ENCODE measurements at places on chromosomes 6 and 20.
A peak's percentile ranks its signal among the peaks of the same experiment; 100 is the strongest.

DNA sequence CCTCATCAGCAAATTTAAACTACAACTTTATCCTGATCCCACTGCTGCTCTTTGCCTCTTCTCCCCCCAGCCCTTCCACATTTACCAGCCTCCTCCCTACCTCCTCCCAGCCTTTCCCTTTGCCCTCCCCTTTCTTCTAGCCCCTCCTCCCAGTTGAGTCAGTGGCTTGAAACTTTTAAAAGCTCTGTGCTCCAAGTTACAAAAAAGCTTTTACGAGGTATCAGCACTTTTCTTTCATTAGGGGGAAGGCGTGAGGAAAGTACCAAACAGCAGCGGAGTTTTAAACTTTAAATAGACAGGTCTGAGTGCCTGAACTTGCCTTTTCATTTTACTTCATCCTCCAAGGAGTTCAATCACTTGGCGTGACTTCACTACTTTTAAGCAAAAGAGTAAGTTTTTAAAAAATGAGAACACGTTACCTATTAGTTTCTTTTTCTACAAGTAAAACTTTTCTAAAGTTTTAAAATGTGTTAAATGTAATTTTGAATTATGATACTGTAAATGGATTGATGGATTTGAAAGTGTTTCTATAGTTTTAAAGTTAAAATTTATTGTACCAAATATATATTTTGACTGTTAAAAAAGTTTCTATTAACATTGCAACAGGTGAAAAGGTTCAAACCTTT is at the start of gene GJA1:
Gene GJA1 (plus strand): TSS at position 203 of the 626 bp plus-strand sequence. CDS start 11,202 bp downstream, outside the sequence.
- DNase-seq, result peak; percentile 9

DNA sequence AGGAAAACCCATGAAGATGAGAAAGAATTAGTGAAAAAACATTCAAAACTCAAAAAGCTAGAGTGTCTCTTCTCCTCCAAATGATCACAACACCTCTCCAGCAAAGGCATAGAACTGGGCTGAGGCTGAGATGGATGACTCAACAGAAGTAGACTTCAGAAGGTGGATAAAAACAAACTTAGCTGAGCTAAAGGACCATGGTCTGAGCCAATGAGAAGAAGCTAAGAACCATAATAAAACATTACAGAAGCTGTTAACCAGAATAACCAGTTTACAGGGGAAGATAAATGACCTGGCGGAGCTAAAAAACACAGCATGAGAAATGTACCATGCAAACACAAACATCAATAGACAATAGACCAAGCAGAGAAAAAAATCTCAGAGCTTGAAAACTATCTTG is 904.1 kb upstream of the MANEA start:
- no peak for DNase-seq

- DNase-seq, result no peak
Observed at GRCh38 chr6:8243475-8243874, 141.1 kb upstream of the EEF1E1 start.

DNA sequence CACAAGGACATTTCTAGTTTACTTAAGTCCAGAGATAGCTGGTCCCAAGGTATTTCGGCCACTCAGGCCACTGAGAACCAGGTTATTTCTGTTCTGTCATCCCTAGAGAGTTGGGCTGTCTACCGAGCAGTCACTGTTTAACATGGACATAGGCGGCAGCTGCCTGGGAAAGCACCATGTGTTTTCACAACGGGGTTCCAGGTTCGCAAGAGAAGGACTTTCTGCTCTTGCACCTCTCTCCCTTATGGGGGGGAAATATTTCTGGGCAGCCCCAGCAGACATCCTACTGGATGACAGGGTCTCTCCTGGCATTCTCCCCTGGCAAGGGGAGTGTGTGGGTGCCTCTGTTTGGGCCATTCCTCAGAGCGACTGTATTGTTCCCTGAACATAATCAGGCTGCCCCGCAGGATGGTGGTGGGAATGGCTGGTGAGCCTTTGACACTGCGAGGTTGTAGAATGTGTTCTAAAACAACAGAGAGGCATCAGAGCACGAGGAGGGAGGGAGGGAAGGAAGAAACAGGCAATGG is 64.4 kb upstream of the DUSP22 start:
- DNase-seq, result no peak

DNA sequence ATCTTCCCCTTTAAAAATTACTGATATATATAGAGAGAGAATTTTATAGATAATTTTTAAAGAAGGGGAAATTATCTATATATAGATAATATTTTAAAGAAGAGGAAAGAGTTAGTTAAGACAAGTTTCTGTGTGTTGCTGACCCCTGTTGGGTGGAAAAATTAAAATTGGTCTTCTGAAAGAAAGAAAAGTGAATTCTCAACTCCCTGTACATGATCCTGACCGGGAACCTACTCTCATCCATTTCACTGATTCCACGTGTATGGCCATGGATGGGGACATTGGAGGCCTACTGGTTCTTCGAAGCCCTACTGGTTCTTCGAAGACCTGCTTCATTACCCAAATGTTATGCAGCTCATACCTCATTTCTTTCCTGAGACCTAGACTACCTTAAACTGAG is 53.0 kb upstream of the TCF21 start:
- no peak for DNase-seq

DNA sequence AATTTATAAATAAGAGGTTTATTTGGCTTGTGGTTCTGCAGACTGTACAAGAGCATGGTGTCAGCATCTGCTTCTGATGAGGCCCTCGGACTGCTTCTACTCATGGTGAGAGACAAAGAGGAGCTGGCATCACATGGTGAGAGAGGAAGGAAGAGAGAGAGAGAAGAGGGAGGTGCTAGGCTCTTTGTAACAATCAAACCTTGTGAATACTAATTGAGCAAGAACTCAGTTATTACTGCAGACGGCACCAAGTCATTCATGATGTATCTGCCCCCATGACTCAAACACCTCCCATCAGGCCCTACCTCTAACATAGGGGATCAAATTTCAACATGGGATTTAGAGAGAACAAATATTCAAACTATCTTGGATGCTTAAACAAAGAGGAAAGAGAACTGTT is 6.3 kb upstream of the SIRPG start:
- DNase-seq, result no peak

DNA sequence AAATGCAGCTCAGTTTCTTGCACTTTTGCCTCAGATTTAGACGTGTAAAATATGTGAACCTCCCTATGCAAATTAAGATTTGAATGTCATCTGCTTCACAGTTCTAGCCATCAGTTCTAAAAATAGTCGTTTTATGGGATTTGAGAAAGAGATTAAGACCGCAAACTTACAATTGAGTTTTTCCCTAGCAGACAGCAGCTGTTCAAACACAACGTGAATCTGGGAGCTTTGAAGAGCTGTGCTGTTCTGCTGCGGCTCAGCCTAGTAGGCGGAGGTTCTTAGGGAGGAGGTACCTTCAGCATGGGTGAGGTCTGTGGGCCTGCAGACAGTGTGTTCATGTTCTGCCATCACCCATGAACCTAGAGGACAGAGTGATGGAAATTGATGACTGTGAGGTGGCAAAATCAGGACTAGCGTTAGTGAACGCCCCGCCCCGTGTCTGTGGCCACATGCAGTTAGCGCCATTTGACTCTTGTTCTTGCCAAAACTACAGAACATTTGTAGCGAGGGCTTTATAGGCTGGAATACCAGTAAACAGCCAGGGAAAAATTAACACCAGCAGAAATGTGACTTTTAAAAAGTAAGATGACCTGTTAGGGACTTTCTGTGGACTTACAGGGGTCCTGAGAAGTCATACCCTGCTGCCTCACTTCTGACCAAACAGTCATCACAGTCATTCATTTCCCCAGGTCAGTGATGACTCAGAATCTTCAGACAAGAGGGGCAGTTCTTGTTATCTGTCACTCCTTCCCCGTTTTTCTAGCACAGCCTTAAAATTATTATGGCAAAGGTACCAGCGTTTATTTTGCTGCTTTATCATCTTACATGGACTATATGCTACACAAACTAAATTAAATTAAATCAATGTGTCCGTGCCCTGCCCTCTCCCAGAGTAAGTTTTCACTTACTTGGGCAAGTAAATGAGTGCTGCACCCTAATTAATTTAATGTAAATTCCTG is 84.3 kb upstream of the TMEM181 start:
- DNase-seq, result no peak

DNA sequence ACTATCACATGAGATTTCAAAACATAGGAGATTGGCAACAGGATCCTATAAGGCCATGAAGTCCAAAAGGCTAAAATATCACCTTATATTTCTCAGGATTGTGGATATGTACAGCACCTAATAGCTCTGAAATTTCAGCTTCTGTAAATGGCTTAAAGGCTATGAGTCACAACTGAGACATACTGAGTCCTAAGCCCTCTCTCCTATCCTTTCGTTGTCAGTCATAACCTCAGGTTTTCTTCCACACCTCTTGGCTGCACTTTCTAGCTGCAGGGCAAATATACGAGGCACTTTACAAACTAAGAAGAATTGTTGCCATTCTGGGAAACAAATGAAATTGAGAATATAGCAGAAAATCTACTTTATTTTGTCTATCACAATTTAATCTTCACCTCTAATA is 969.9 kb upstream of the EPHA7 start:
- no peak for DNase-seq

GRCh38 chr6:37705239-37706051 is 7.8 kb upstream of the MDGA1 start:
- peak; percentile 69 for DNase-seq

- DNase-seq, result no peak
Observed at GRCh38 chr6:35224720-35225119, 11.0 kb downstream of the SCUBE3 start.

GRCh38 chr6:131555992-131556391 is 17.0 kb upstream of the ARG1 start:
- DNase-seq, result no peak

- no peak for DNase-seq
Observed at GRCh38 chr20:63950701-63951397, 5.4 kb downstream of the UCKL1 start.

- peak; percentile 58 for DNase-seq
Observed at GRCh38 chr6:116010790-116011401, 49.8 kb downstream of the FRK start.

GRCh38 chr6:158559895-158560835 is at the start of gene TMEM181:
TSS of gene TMEM181 (plus strand) at chr6:158560091. CDS start at chr6:158560225, 134 bp downstream.
- peak; percentile 55 for DNase-seq

- no peak for DNase-seq
Observed at GRCh38 chr6:152338335-152339125, 298.6 kb downstream of the SYNE1 start.

DNA sequence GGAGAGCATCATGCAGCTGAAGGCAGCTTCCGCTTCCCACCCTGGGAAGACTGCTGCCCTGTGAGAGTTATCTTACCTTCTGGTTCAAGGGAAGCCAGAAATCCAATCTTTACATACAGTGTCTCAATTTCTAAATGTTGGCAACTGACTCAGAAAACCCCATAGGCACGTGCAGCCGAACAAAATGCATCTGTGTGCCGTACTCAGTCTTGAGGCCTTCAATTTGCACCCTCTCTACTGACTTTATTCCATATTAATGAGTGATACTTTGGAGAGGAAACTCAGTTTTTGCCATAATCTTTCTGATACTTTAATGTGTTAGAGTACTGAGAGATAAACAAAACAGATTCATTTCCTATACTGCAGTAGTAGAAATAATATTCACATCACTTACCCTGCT is 172.5 kb upstream of the C6orf118 start:
- DNase-seq, result no peak

- DNase-seq, result no peak
Observed at GRCh38 chr6:118394106-118394505, 154.0 kb upstream of the PLN start.

- no peak for DNase-seq
Observed at GRCh38 chr6:37303091-37303660, 45.2 kb upstream of the TMEM217 start.

- no peak for DNase-seq
Observed at GRCh38 chr20:40600441-40601219, 88.4 kb downstream of the MAFB start.

- no peak for DNase-seq
Observed at GRCh38 chr6:124283486-124283885, 479.8 kb downstream of the NKAIN2 start.

GRCh38 chr6:156534594-156534993 is 242.6 kb upstream of the ARID1B start:
- no peak for DNase-seq

DNA sequence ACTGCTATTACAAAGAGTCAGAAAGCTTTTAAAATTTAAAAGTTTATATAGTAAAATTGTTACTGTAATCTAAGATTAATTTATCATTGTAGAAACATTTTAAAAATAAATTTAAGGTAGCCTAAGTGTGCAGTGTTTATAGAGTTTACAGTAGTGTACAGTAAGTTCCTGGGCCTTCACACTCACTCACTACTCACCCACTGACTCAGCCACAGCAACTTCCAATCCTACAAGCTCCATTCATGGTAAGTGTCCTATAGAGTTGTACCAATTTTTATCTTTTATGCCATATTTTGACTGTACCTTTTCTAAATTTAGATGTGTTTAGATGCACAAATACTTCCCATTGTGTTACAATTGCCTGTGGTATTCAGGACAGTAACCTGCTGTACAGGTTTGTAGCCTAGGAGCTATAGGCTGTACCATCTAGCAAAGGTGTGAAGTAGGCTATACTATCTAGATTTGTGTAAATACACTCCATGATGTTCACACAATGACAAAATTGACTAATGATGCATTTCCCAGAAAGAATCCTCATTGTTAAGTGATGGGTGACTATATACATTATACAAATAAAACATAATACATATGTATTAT is 10.2 kb upstream of the TMEM170B start:
- no peak for DNase-seq

DNA sequence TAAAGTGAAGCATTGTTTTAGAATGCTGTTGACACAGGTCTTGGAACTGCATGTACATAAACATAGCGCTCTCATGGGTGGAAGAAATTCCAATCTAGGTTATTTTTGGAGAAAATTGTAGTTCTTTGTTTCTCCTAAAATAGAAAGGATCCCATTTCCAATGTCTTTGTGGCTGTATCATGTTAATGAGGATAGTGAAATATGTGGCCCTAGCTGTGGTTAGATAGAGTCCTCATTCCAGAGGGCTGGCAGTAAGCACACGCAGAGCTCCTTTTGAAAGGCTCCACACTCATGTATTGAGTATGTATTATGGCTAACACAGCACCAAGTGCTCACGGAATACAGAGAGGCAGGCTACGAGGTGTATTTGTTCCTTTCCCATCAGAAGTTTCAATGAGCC is 60.9 kb downstream of the SNRNP48 start:
- no peak for DNase-seq

GRCh38 chr6:55034752-55035151 is 139.6 kb upstream of the HCRTR2 start:
- no peak for DNase-seq

Data from T1000 (cell line).